Left ventricle myocardium inferior (tissue), 1 donor: ENCODE measurements at places on chromosomes 7 and 10.

DNA sequence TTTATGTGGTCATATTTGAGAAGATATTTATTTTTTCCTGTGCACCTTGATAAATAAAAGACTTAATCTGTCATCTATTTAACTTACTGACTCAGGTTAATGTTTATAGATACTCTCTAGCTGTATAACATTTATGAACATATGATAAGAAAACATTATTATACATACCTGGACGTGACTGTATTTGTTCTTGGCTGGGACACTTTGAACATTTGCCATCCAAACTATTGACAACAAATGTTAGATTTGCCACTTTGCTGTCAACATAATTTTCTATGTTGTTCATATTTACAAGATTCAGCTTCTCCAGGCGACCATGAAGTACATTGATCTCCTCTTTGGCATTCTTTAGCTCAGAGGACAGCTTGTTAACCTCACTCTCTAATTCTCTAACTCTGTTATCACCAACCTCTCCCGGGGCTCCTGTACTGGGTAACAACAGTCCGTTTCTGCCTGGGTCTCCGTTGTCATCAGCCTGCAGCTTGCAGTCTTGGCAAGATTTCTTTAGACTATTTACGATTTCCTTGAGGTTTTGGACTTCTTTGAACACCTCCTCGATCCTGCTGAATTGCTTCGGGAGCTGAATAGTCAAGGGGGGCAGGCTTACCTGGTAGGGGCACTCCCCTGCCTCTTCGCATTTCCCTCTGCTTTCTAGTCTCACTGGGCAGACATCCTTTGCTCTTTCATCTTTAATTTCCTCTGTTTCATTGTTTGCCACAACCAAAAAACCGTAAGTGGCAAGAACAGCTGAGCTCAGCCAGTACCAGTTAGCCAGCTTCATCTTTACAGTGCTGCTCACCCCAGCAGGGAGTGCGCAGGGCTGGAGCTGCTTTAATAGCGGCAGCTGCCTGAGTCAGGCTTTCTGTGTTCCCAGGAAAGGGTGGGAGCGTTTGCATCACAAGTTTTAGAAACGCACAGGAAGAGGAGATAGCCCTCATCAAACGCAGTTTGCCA lies at the start of gene FGL2:
Gene FGL2 (minus strand): TSS at position 807 of the 954 bp plus-strand sequence. CDS start 26 bp downstream, at position 781.
- DNase-seq = peak; percentile 59

DNA sequence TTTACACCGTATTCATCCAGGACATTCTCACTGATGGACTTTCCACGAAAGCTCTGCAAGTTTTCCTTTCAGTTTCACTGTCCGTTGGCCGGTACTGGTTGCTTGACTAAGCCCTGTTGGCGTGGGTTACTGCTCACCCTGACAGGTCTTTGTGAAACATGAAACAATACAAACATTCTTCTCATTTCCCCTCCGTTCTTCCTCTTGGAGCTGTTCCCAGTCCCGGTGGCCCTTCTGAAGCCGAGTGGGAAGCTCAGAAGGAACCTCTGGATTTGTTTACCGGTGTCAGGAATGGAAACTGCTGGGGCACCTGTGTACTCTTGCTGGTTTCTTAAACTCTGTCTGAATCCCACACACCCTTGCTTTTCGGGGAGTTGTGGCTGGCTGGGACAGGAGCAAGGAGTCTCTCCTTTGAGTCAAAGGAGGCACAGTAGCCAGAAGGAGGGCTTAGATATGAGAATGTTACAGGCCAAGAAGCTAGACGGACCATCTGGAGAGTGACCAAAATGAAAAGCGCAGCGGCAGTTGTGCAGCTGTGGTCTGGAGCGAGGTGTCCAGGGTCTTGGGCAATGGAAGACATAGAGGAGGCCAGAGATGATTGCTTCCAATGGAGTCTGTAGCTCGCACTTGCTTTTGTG lies 45.7 kb downstream of the LYZL2 start:
- DNase-seq = peak; percentile 57

DNA sequence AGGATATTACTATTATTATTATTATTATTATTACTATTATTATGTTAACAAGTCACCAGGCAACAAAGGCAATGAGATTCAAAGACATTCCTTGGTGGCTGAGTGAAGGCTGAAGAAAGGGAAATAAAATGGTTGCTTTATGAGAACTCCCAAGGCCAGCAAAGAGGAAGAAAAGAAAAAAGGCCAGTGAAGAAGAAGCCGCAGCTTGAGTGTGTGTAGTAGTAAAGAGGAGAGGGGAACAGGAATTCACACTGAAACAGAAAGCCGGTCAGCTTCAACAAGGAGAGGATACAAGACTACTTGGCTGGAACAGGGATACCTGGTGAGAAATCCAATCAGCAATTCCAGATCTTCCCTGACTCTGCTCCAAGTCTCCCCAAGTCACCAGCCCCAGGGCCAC lies 42.4 kb downstream of the PLXNA4 start:
- no peak for DNase-seq

- DNase-seq = no peak
Measured at GRCh38 chr10:6254201-6254600, 51.5 kb downstream of the PFKFB3 start.
